Mammary microvascular endothelial cell (primary cell): ENCODE measurements at places on chromosomes 7 and 10. TPM values are rescaled to one million over a fixed set of nuclear protein-coding genes. Genes with fewer than 3 reads are reported as not detected.

ASAH2 gene
- total RNA-seq, result 0.64 and 1.00 TPM in 2 replicates

BAZ1B gene
- total RNA-seq, result 40.0 and 40.6 TPM in 2 replicates

FAM237B gene
- not detected in 2 replicates for total RNA-seq

RPP38 gene
- total RNA-seq, result 5.4 and 6.5 TPM in 2 replicates

R3HCC1L gene
- total RNA-seq, result 6.3 and 6.7 TPM in 2 replicates

NRP1 gene
- total RNA-seq, result 134 and 152 TPM in 2 replicates
